Breast epithelium (tissue), 4 donors: ENCODE measurements at places on chromosomes 7 and 10. TPM values are rescaled to one million over a fixed set of nuclear protein-coding genes. Genes with fewer than 3 reads are reported as not detected.

The POT1 gene
- total RNA-seq, result 43.6 TPM

- H3K4me3 ChIP-seq, result no peak overlapping the region
- H3K4me1 ChIP-seq, result no peaks in the 10 kb centered on the region
- no peaks in the 10 kb centered on the region for H3K27me3 ChIP-seq
- H3K27ac ChIP-seq, result no peak overlapping the region
- no peak for DNase-seq
Observed at GRCh38 chr10:118216020-118216419, 126.1 kb downstream of the FAM204A start.

GRCh38 chr7:87448388-87448787 lies 27.1 kb downstream of the ABCB4 start:
- no peak overlapping the region for H3K4me3 ChIP-seq
- H3K4me1 ChIP-seq, result no peaks in the 10 kb centered on the region
- no peaks in the 10 kb centered on the region for H3K27me3 ChIP-seq
- no peaks in the 10 kb centered on the region for H3K36me3 ChIP-seq

- H3K4me3 ChIP-seq, result no peak overlapping the region
- no peaks in the 10 kb centered on the region for H3K27me3 ChIP-seq
- H3K4me1 ChIP-seq, result no peaks in the 10 kb centered on the region
- no peak for DNase-seq
- no peaks in the 10 kb centered on the region for H3K36me3 ChIP-seq
- no peak overlapping the region for H3K27ac ChIP-seq
Observed at GRCh38 chr7:34219153-34219718, 313.9 kb downstream of the BMPER start.

GRCh38 chr10:84547616-84548015 lies 219.2 kb downstream of the CCSER2 start:
- DNase-seq, result no peak
- H3K4me1 ChIP-seq, result no peaks in the 10 kb centered on the region
- H3K27ac ChIP-seq, result no peak overlapping the region
- H3K27me3 ChIP-seq, result no peaks in the 10 kb centered on the region

DNA sequence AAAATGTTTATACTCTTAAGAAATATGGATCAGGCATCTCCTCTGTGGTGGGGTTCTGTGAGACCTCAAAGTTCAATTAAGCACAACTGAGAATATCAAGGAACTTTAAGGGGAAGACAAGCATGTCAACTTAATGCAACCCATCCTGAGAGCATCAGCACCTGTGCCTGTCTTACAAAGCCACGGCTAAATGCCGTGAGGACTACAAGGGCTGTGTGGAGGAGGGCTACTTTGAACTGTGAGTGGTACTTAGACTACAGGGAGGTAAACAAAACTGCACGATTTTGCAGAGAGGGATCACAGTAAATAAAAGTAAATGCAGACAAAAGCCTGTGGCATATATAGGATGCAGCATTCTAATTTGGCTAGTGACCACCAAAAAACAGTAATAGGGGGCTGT lies 139.1 kb downstream of the ATE1 start:
- no peaks in the 10 kb centered on the region for H3K4me1 ChIP-seq
- no peaks in the 10 kb centered on the region for H3K27me3 ChIP-seq
- no peaks in the 10 kb centered on the region for H3K36me3 ChIP-seq
- no peak for DNase-seq
- no peak overlapping the region for H3K4me3 ChIP-seq

DNA sequence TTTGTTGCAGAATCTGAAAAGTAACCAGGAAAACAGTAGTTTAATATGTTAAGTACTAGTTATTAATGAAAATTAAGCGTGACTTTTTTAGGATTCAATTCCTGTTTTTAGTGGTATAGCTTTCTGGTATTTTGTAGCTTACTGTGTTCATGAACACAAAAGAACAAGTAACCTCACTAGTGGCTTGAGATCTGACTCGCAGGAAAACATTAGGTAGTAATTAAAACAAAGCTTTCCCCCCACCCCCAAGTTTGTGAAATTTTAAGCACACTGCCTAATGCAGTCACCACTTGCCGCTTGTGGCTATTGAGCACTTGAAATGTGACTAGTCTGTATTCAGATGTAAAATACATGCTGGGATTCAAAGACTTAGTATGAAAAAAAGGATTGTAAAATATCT lies 102.5 kb upstream of the RPA3 start:
- H3K27ac ChIP-seq, result no peak overlapping the region
- no peaks in the 10 kb centered on the region for H3K4me1 ChIP-seq
- no peak for DNase-seq
- no peaks in the 10 kb centered on the region for H3K27me3 ChIP-seq
- H3K4me3 ChIP-seq, result no peak overlapping the region
